Omental fat pad (tissue), 4 donors: ENCODE measurements at places on chromosomes 1 and 21.

DNA sequence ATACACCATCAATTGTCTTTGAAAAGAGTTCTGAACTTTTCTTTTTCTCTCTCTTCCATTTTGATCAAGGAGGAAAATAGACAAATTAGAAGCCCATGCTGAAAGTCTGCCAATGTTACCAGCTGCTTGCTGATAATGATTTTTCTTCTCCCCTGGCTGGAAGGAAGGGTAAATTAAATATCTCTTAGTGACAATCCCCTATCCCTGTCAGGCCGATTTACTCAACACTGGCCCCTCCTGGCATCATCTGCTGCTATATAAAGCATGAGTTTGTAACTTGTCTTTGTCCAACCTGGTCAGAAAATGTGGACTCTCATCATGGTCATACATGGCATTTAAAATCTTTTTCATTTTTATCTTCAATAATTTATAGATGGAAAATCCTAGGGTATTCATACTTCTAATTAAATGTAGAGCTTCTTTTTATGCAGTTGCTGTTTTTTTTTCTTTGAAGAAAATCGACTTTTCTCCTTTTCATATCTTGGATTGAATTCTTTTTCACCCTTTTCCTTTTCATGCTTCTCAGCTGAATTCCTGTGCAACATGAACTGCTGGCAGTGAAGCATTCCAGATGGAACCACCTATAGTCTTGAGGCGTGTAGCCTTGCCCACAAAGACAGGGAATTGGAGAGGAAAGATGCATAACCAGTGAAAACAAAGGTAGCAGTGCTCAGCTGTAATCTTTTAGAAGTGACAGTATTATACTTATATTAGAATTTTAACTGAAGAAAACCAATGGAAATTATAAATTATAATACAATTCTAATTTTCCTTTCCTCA, 214.7 kb upstream of the PTGFR start:
- no peak for DNase-seq

DNA sequence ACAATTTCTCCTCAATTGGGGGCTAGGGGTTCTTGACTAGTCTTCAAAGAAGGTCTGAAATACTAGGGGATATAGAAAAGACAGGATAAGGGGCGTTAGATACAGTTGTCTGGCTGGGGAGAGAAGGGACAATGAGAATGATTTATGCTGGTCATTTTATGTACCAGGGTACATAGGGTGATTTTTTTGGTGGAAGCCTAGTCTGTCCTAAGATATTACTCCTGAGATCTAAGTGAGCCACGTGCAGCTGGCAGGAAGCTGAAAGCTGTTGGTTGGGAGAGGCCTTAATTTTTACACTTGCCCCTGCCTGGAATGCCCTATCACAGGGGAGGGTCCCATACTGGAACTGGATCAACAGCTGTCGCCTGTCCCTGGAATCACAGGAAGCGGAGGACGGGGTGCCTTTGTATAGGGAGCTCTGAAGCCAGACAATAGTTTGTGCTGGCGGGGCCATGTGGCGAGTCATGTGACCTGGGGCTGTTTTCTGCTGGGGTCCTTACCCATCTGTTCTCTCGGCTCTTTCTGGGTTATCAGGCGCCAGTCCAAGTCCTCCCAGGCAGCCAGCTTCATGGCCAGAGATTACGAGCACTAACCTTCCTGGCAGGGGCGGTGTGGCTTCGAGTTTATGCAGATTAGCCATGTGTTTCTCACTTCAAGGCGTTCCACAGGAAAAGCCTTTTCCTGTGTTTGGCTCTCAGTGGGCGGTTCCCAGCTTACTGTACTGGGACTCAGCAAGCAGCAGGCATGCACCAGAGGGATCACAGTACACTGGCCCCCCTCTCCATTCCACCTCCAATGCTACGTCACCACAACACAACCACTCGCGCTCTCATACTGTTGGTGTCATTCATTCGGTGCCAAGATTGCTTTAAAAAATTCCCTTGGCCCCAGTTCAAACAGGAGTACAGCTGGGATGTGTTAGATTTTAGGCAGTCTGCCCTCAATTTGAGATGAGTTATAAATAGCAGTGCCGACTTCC, 27.5 kb downstream of the ARID1A start:
- DNase-seq: peak; percentile 52

DNA sequence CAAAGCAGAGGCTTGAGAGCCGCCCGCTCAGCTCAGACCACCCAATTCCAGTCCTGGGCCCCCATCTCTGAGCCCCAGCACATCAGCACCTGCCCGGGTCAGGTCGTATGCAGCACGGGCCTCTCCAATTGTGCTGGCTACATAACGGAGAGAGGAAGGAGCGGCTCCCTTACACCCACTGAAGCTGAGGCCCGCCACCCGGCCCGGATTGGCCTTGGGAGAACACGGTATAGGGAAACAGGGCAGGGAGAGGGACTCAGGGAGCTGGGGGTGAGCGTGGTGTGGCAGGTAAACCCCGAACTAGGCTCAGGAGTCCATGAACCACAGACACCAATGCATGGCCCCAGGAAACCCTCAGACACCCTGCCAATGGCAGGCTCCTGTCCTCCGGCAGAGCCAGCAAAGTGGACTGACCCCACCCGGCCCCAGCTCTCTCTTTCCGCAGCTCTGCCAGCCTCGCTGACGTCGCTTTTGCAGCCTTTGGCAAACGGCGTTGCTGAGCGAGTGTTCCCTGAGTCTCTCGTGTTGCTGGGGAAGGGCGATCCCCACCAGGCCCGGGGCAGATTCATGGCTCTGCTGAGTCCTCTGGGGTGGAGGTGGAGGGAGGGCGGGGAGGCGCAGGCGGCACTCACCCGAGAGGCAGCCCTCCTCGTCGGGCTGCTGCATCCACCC, 16.5 kb downstream of the MEGF6 start:
- DNase-seq: no peak

DNA sequence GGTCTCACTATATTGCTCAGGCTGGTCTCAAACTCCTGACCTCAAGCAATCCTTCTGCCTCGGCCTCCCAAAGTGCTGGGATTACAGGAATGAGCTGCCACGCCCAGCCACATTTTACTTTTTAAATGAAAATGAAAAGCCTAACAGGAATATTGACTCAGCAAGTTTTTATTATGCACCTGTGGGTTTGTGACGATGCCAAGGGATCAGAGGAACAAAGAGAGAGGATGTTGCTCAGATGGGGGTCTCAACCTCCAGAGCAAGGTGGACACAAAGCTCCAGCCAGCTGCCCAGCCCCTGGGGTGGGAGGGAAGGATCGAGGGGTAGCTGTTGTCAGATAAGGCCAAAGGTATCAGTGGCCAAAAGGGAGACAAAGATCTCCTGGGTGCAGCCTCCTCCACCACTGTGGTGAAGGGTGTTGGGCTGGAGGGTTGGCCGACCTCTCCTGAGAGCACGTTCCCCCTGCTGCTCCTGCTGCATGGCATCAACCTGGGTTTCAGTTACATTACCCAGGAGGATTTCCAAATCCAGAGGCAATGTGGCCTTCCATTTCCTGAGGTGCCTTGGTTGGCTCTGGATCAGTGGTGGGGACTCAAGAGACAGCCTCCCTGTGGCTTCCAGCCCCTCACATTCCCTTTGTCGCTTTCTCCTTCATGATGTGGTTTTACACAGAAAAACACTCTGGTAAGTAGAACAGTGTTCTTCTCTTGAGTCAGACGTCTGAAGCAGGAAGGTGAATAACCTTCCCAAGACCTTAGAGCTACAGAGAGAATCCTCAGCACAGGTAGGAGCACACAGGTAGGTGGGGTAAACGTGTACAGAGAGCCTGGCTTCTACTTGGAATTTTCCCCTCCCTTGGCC, 34.2 kb downstream of the ZNF496 start:
- no peak for DNase-seq

DNA sequence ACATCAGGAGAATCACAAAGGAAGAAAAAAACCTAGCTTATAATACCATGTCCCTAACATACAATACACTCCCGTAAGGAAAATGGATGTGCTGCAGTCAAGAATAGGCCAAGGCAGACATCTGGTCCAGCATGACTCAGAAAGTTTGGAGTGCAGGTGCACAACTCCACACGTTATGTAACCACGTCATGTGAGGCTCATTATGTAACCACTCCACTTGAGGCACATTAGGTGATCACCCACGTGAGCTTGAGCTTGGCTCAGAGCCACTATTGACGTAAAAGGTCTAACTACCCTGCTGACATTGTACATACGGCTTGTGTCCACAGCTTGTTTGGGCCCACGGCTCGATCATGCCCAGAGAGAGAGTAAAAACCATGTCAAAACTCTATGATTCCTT, 99.8 kb upstream of the C1orf21 start:
- no peak for DNase-seq

DNA sequence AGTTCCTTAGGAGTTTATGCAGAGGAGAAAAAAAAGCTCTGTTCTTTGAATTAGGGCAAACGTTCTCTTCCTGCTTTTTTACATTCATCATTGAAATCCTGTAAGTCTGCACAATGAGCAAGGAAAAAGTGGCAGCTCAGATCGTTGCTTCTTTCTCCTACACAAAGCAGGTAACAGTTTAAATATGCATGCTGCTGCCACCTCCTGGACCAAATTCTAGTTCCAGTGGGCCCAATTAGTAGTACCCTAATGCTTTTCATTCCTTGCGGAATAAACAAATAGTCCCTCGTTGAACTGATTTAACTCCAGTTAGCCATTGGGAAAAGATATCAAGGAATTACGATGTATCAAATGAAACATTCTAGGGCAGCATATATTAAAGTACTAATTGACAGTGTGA, 20.1 kb downstream of the YTHDF2 start:
- DNase-seq: no peak

GRCh38 chr1:20478057-20478635, 7.9 kb downstream of the CAMK2N1 start:
- no peak for DNase-seq

DNA sequence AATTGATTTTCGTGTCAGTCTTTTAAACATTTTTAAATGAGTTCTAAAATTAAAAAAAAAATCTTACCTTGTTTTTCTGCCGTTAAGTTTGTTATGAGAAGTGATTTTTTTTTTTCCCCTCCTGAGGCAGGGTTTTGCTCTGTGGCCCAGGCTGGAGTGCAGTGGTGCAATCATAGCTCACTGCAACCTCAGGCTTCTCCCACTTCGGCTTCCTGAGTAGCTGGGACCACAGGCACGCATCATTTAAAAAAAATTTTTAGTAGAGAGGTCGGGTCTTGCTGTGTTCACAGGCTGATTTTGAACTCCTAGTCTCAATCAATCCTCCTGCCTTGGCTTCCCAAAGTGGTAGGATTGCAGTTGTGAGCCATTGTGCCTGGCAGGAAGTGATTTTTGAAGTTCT, 41.1 kb downstream of the MTR start:
- no peak for DNase-seq

GRCh38 chr1:151039521-151039920, 3.1 kb downstream of the BNIPL start:
- no peak for DNase-seq

GRCh38 chr1:203706444-203706843, 58.5 kb upstream of the LAX1 start:
- no peak for DNase-seq

DNA sequence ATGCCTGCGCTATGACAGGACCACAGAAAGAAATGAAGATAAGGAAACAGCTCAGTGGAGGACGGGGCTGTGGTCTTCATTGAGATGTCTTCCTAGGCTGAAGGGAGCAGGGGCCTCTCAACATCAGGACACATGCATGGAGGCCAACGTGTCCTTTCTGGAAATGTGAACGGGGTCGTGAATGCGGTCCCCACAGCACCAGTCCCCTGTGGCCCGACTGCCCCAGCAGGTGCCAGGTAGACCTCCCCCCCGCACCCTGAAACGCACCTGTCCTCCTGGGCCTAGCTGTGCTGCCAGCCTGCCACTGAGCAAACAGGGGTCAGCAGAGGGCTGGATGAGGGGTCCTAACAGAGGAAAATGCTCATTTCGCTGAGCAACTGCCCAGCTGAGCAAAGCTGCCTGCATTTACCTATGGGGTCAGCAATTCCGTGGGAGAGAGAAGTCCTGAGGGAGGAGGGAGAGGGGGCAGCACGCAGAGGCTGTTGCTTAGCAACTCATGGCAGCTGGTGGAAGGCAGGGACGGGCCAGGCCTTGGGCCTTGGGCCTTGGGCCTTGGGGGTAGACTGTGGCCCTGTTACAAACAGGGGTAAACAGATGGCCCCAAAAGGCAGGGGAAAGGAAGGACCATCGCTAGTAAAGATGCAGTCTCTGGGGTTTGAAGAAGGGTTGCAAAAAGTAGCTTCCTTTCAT, 77.4 kb downstream of the NPHP4 start:
- DNase-seq: no peak

DNA sequence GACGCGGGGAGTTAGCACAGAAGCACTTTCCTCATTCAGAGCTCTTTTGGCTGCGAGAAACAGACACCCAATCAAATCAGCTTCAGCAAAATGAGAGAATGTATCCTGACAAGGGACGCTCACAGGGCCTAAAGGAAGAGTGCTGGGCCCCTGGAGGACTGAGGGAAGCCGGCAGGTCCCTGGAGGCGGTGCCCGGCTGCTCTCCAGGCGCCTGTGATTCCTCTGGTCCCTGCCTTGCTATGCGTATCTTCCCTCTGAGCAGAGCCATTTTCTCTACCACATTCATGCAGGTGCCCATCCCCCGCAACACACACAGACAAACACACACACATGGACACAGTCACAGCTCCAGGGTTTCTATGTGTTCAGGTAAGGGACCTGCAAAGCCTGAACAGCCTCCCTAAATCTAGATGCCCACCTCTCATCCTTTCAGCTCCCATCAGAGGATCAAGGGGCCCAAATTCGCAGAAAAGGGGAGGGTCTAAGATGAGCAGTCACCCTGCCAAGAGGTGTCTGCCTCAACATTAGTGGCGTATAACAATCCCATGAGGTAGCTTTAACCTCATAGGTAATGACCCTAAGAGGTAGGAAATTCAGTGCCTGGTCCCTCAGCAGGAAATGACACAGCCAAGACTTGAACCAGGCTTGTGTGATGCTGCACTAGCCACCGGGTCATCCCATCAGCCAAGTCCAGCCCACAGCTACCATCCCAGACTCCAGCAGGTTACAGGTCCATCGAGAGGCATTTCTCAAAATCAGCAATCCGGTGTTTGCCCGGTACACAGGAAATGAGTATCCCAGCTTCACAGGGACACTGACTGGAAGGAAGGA, 29.0 kb downstream of the PTAFR start:
- DNase-seq: no peak

DNA sequence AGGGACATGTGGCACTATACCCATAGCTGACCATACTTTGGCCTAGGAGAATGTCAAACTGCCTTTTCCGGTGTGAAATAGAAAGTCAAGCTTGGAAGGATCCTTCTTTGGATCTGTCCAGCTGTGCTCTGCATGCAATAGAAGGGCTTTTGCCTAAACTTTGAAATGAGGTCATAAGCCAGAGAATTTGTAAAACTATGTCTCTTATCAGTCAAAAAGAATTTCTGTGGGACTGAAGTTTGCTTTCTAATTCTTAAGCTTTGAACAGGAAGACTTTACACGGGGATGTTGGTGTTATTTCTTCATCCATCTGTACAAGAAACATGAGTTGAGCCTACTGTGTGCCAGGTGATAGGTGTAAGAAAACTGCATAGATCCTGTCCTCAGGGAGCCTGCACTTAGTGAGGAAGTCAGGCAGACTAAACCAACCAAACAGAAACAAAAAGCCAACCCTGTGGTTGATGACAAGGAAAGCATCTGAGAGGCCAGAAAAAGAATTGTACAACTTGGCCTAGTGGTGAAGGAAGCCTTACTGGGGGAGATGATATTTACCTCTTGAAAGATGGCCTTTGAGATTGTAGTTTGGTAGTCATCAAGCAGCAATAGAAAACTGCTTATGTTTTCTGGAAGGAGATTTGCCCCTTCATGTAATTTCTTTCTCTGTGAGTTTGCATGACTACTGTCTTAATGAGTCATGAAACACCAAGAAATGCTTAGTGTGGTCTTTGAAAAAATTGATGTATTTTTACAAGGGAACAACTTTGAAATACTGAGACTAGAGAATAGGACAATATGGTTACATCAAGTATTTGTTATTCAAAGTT, 24.8 kb downstream of the TGFB2 start:
- DNase-seq: no peak

GRCh38 chr1:110148961-110149360, 1.3 kb upstream of the SLC6A17 start:
- no peak for DNase-seq
